ENCODE measurements at places on chromosomes 12 and 14. TPM values are rescaled to one million over a fixed set of nuclear protein-coding genes. Genes with fewer than 3 reads are reported as not detected.

GRCh38 chr12:82948491-82948890 is 261.8 kb downstream of the TMTC2 start:
- DNase-seq, result no peak

DNA sequence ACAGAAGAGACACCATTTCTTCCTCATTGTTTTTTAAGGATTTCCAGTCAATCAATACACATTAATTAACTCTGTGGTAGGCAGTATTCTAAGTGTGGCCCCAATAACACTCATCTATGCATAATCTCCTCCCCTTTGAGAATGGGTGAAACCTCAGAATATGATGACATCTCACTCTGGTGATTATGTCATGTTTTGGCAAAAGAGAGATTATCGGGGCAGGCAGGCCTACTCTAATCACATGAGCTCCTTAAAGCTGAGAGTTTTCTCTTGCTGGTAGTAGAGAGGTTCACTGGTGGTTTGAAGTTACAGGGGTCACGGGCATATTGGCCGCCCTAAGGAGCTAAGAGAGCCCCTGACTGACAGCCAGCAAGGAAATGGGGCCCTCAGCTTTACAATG is 7.1 kb upstream of the LGMN start:
- DNase-seq, result no peak

GRCh38 chr12:41967668-41968500 is 176.8 kb downstream of the GXYLT1 start:
- peak; percentile 18 for DNase-seq

GRCh38 chr14:98769326-98769725 is 502.7 kb downstream of the BCL11B start:
- DNase-seq, result no peak

GRCh38 chr14:98816720-98817119 is 455.3 kb downstream of the BCL11B start:
- DNase-seq, result no peak

GRCh38 chr14:52313903-52314594 is at the start of gene PTGER2:
Gene PTGER2 (plus strand): TSS chr14:52314312. CDS start chr14:52314549, 237 bp downstream.
- peak; percentile 81 for DNase-seq

DNA sequence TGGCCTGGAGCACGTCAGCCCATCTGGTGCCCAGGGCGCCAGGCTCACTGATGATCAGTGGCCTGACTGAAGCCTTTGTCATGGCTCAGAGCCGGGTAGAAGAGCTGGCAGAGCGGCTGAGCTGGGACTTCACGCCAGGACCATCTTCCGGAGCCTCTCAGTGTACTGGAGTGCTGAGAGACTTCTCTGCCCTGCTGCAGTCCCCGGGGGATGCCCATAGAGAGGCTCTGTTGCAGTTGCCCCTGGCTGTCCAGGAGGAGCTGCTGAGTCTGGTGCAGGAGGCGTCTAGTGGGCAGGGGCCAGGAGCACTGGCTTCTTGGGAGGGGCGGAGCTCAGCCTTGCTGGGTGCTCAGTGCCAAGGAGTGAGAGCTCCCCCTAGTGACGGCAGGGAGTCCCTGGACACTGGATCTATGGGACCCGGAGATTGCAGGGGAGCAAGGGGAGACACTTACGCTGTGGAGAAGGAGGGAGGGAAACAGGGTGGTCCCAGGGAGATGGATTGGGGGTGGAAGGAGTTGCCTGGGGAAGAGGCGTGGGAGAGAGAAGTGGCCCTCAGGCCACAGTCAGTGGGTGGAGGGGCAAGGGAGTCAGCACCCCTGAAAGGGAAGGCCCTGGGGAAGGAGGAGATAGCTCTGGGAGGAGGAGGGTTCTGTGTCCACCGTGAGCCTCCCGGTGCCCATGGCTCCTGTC is 2.0 kb downstream of the KHNYN start:
- peak; percentile 95 for DNase-seq

DNA sequence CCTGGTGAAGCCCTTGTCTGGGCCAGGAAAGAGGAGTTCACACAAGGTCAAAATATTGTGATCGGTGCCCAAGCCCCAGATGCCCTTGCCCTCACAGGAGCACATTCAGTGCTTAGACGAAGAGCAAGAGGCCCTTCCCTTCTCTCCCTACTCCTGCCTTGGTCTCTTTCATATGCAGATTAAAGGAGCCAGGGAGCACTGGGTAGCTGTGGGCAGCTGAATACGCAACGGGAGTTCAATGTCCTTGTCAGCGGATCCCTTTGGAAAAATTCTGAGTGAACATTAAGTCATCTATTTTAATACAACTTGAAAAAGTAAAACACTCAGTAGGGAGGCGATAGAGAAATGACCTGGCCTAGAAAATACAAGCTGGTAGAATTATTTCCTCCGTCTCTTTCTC is 1489.4 kb downstream of the AACS start:
- DNase-seq, result no peak

DNA sequence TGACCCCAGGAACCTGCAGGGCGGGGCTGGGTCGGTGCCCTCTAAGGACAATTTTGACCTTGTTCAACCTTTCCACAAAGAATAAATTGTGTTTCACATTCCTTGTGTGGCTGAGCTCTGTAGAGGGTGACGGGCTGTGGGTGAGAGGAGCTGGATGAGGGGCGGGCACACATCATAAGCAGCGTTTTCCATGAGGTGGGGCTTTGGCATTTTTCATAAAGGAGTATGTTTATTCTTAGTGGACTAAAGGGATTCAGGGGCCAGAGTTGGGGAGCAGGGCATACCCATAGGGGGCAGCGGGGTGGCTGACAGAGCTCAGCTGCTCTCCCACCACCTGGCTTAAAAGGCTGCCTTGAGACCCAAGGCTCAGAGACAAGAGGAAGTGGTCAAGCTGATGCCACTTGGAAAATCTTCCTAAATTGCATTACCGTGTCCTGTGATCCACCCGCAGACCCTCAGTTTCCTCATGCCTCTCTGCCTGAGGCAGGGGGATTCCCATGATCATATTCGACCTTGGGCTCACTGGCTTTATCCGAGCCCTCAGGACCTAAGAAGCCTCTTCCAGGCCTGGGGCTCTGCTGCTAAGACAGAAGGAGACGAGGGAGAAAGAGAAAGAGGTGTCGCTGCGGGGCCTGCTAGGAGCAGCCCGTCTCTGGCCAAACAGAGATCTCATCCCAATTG is 11.4 kb downstream of the MMP14 start:
- peak; percentile 44 for DNase-seq

GRCh38 chr12:109009766-109010165 is 11.1 kb downstream of the SVOP start:
- no peak for DNase-seq

DNA sequence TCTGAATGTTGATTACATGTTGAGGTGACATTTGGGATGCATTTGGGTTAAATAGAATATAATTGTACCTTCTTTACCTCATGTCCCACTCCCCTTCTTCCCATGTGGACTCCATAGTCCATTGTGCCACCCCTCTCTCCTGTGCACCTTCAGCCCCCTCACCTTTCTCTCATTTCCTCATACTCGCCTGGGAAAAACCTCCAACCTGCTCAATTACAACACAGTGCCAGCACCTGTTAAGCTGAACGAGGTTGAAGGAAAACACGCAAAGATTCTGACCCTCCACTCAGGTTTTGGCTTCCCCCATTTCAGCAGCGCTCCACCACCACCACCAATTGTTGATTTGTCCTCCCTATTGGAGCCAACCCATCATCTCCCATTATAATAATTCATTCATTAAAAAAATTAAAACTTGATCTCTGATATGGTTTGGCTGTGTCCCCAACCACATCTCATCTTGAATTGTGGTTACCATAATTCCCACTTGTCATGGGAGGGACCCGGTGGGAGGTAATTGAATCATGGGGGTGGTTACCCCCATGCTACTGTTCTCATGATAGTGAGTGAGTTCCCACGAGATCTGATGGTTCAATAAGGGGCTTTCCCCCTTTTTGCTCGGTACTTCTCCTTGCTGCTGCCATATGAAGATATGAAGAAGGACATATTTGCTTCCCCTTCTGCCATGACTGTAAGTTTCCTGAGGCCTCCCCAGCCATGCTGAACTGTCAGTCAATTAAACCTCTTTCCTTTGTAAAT is 33.7 kb upstream of the PPP2R5C start:
- DNase-seq, result no peak

GRCh38 chr14:24297190-24297964 is 2.2 kb downstream of the DHRS1 start:
- peak; percentile 37 for DNase-seq

DNA sequence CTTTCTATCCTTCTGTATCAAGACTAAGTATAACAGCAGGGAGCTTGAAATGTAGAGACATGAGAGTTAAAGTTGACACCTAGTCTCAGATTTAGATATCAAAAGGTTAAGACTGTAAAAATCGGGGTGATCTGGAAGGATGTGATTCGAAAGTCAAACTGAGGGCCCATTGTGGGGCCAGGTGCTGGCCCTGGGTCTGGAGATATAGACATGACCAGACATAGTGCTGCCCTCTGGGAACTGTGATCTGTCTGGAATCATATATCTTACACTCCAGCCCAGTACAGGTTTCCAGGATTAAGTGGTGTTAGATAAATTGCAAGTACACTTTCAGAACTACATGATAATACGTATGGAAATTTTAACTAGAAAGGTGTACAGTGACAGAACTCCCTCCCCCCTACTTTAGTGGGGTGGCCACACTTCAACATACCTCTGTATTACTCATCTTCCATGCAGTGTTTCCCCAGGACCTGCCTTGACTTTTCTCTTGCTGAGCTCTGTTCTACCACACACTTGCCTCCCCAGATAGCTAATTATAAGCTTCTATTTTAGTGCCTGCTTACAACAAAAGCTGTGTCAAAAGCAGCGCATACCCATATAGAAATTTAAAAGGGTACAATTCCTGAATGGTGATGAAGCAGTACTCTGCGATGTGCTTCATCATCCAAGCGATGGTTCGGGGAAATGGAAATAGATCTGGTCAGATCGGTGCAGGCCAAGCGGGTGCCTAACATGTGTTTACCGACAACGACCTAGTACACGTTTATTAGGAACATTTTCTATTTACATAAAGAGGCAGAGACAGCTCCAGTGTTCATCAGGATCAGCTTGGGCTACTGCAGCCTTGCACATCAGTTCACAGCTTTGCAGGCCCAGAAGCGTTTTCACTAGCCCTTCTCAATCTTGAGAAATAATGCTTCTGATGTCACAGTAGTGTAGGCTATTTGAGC is 68.7 kb downstream of the ARF6 start:
- DNase-seq, result no peak

DNA sequence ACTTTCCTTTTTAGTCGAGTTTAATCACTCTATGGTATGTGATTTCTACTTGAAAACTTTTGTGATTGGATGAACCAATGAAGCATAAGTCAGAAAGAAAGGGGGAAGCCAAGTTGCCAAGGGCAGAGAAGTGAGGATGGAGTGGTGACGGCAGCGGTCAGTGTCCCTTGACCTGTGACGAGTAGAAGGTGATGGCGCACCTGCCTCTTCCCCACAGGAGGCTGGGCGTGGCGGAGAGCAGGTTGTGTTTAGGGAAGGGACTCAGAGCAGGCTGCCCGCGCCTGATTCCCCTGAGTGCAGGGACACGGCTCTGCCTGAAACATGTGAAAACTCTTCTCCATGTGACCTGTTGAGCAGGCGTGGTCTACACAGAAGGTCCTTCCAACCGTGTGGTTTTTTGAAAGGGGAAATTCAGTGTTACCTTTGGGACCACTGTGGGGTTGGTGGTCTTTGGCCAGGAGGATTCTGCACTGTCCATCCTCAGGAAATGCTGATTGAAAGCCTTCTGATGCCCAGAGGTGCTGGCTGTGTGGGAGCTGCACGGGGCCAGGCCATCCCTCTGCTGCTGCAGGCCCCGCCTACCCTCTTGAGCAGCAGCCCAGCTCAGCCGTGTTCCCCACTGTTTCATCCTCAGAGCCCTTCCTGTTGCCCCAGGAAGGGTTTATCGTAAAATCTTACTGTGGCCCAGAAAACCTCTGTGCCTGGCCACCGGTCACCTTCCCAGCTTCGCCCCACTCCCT is 23.5 kb upstream of the AMN start:
- DNase-seq, result no peak

- DNase-seq, result peak; percentile 69
Measured at GRCh38 chr12:98698603-98699463, 53.7 kb downstream of the APAF1 start.

DNA sequence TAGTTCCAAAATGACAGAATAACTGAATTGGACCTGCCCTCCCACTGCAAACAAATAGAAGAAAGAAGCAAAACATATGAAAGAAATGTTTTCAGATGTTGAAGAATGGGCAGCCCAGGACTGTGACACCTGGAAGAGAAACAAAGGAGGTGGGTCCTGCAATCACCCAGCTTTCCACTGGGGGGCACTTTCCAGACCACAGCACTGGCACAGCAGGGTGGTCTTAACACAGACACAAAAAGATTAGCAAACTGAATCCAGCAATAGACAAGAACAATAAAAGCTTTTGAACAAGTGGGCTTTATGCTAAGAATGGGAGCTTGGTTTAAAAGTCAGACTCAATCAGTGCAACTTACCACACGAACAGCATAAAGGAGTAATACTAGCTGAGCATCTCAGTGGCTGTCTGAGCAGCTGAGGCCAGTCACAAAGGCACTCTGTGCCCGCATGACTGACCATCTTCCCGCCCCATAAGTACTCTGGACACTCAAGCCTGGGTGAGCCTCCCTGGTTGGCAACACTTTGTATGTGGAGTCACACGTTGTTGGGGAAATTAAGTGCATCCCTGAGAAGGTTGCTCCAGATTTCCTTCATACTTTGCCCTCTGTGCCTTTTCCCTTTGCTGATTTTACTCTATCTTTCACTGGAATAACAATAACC is 27.7 kb downstream of the JKAMP start:
- no peak for DNase-seq

- DNase-seq, result no peak
Measured at GRCh38 chr12:100293017-100293416, 26.0 kb downstream of the SCYL2 start.

DNA sequence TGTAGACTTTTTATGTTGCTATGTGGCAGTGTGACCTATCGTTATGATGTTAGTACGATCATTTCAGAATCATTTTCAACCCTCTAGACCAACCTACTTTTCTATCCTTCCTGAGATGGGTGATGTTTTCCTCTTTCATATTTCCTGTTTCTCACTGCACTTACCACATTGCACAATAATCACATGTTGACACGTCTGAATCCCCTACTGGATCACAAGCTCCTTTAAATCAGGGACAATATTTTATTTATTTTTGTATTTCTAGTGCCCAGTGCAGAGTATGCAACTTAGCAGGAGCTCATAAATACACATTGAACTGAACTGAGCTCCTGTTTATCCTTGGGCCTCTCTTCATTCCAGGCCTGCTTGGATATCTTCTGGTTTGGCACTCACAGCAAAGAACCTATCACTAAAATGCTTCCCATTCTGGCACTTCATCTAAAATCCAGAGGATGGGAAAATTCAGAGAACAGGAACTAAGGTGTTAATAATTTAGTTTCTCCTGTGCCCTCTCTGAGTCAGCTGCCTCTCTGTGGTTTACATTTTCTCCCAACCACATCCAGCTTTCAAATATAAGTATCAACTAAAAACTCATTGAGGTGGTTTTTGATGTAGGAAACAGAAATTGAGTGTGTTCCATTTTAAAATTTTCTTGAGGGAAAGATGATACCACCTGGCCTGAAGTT is 69.4 kb upstream of the DYRK2 start:
- no peak for DNase-seq

- DNase-seq, result no peak
Measured at GRCh38 chr12:117046011-117046369, 53.2 kb downstream of the TESC start.

Gene EPYC
- total RNA-seq, result not detected

Gene TRIM9
- 1.1 TPM for total RNA-seq

Gene UBC
- 960 TPM for total RNA-seq

Gene ATL1
- 7.2 TPM for total RNA-seq

Gene TEAD4
- 37.4 TPM for total RNA-seq

Gene CINP
- total RNA-seq, result 41.3 TPM

Gene ADAM20
- total RNA-seq, result 5.0 TPM

Gene CD163L1
- total RNA-seq, result 6.1 TPM

Gene ERBB3
- 147 TPM for total RNA-seq

Gene KCNC2
- total RNA-seq, result 3.9 TPM

Gene MUCL1
- total RNA-seq, result not detected

Data from tongue (tissue), 3 donors.